Hepatic stellate cell (primary cell): ENCODE measurements at places on chromosomes 4 and X.

DNA sequence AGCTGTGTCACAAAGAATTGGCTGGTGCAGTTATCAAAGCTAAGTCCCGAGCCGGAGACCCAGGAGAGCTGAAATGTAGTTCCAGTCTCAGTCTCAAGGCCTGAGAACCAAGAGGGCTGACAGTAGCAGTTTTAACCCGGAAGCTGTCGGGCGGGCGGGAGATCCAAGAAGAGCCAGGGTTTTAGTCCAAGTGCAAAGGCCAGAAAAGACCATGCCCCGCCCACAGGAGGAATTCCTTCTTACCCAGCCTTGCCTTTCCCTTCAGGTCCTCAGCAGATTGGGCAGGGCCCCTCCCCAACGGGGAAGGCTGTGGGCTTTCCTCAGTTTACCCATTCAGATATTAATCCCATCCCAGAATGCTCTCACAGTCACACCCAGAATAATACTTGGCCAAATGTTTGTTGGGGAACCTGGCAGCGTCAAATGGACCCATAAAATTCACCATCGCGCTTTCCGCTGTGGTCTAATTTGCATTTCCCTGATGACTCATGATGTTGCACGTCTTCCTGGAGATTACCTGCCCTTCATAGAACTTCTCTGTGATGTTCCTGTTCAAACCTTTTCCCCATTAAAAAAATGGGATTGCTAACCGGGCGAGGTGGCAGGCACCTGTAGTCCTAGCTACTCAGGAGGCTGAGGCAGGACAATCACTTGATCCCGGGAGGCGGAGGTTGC is 16.2 kb downstream of the MAEA start:
- DNase-seq = no peak

DNA sequence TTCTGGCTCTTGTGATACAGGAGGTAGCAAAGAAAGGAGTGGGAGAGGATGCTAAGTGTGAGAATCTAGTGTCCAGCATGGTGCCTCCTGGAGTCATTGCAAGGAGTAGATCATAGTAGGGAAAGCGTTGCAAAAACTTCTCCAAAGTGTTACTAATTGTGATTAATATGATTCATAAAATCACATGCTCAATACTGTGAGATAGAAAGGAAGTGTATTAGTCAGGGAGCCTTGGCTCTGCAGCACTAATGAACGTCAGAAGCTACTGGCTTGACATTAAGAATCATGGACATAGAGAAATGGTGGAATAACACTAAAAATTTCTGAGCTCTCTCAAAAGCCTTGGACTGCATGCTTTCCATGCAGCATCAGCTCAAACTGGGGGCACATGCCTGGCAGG is 299.1 kb downstream of the EVC2 start:
- DNase-seq = no peak

GRCh38 chr4:182492423-182492822 is 249.2 kb downstream of the TENM3 start:
- DNase-seq = peak; percentile 1

DNA sequence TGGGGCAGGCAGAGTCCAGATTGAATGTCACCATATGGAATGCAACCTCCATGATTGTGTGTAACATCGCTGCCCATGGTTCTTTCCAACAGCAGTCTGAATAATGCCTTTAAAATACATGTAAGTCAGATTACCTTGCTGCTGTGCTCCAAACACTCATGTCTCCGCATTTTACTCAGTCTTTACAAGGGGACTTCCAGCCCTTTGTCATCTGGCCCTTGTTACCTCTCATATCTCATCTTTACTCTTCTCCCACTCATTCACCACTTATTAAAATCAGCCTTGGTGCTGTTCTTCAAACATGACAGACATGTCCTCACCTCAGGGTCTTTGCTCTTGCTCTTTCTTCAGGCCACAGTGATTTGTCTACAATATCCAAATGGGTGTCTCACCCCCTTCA is 200.4 kb upstream of the GYPA start:
- DNase-seq = no peak

DNA sequence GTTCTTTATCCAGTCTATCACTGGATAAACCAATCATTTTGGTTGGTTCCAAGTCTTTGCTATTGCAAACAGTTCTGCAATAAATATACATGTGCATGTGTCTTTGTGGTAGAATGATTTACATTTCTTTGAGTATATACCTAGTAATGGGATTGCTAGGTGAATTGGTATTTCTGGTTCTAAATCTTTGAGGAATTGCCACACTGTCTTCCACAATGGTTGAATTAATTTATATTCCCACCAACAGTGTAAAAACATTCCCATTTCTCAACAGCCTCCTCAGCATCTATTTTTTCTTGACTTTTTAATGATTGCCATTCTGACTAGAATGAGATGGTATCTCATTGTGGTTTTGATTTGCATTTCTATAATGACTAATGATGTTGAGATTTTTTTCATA is 791.7 kb upstream of the AGA start:
- DNase-seq = no peak

- no peak for DNase-seq
These were observed 4.3 kb upstream of the ZCCHC4 start for GRCh38 chr4:25308306-25308705.

DNA sequence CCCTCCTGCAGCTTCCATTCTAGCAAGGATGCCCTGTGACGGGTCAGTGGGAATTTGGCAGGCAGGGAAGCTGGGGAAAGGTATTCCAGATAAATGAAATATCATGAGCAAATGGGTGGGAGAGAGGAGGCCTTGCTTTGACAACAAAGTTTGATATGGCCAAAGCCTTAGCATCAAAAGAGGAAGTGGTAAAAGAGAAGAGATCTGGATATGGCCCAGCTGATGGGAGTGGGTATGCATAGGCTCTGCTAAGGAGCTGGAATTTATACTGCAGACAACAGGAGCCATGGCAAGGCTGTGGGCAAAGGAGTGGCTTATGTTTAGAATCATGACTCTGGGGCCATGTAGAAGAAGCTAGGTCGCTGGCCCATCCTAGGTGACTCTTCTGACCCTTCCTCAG is 89.2 kb downstream of the PJA1 start:
- no peak for DNase-seq

DNA sequence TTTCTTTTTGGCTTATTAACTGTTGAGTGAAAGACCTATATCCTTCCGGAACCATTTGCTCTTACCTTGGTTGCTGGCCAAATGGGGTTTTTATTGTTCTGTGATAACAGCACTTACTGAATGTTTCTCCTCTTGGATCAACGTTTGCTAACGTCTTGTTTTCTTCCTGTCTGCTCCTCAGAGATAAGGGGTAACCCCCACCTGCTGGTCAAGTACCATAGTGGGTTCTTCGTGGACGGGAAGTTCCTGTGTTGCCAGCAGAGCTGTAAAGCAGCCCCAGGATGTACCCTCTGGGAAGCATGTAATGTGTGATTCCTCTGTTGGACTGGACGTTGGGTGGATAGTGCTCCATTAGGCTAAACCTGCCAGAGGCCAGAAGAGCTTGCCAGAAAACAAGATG is 15.3 kb downstream of the BMX start:
- DNase-seq = no peak

DNA sequence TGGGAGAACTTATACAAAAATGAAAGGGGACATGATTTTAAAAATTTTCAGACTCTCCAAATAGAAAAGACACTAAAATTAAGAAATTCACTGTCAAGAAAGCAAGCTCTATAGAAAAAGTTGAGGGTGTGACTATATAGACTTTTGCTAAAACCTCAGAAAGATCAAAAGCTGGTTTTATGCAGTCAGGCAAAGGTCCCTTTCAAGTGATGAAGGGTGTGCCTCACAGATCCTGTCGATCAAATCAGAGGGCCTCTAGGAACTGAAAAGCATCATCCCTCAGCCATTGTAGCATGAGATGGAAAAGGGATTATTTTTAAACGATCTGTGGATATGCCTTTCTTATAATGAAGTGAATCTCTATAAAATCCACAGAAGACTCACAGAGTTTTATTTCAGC is 116.5 kb downstream of the FAM13A start:
- DNase-seq = no peak

DNA sequence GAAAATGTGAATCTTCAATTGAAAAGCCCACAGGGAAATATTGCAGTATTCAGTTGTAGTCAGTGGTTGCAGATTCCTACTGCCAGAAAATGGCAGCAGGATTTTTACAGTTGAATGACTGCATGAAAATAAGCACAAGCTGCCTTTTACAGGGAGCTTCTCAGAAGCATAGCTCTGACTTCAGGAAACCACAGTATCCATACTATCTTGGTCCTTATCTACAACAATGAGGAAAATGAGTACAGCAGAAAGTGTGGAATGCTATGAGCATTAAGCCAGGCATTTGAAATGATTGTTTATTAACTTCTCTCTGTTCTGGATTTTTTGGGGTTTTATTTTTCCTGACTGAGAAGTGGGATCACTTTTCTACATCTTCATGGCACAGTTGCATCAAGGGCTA is 34.6 kb upstream of the PRRG1 start:
- DNase-seq = peak; percentile 6

- DNase-seq = no peak
These were observed 578.7 kb downstream of the BCOR start for GRCh38 chrX:39519030-39519488.

GRCh38 chr4:5500165-5500564 is 208.2 kb downstream of the EVC2 start:
- DNase-seq = peak; percentile 32

GRCh38 chr4:126592088-126592487 is 1040.7 kb upstream of the INTU start:
- DNase-seq = no peak

GRCh38 chr4:139754938-139755337 is 89.3 kb downstream of the MGST2 start:
- DNase-seq = no peak

- no peak for DNase-seq
These were observed 52.0 kb downstream of the CDS1 start for GRCh38 chr4:84634961-84635360.

- DNase-seq = no peak
These were observed 149.8 kb downstream of the SPCS3 start for GRCh38 chr4:176469546-176469945.

- no peak for DNase-seq
These were observed 526.5 kb downstream of the TRIML1 start for GRCh38 chr4:188665491-188666457.

- DNase-seq = no peak
These were observed 182.5 kb upstream of the ARX start for GRCh38 chrX:25198253-25198652.

DNA sequence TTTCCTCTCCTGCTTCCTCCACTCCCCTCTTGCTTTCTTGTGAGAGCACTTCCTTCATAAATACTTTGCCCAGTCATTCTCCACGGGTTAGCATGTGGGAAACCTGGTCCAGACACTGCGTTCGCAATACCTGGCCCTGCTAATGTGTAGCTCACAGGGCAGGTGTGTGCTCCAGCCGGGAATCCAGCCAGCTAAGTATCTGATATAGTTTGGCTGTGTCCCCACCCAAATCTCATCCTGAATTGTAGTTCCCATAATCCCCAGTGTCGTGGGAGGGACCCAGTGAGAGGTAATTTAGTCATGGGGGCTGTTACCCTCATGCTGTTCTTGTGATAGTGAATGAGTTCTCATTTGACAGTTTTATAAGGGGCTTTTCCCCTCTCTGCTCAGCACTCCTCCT is 32.2 kb upstream of the STX18 start:
- no peak for DNase-seq

- DNase-seq = no peak
These were observed at the start of gene LIMCH1 for GRCh38 chr4:41538017-41538733. Gene LIMCH1, plus strand, starts transcription at chr4:41538157. Its CDS starts 67,839 bp downstream, at chr4:41605996.

DNA sequence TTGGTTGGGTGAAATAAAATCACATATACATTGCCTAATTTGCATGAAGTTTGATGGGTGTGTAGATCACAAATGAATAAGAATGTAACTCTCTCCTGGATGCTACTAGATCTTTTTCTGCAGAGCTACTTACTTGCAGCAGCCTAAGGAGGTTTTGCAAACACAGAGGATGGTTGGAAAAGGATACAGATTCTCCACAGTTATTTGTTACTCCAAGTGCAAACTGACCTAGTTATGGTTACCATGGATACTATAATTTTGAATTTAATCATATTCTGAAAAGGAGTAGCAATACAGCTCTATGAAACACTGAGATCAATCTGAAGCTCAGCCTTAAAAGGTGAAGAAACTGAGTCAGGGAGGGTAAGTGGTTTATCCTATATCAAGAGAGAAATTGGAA is 9.1 kb upstream of the ARHGEF38 start:
- DNase-seq = no peak

- no peak for DNase-seq
These were observed 66.1 kb upstream of the H2AZ1 start for GRCh38 chr4:100016191-100016590.

DNA sequence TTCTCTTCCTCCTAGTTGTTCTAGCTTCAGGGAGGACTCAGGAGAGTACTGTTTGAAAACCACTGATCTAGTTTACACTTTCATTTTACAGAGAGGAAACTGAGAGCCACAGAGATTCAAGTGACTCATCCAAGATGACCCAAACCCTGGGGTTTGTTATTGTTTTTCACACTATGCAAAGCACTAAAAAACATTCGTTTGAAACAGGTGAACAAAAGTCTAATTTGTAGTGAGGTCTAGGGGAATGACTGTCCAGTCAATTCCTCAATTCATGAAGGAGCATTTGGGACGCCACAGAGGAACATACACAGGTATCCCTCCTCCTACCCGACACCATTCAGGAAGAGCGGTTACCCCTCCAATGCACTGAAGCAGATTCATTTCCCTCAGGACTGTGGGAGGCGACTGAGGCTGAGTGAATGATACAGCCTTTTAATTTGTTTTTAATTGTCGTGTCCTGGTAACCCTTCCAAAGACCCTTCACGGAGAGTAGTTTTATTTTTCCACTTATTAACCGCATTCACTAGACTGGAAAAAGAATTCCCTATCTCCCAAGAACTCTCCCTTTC is 30.3 kb downstream of the TLR10 start:
- peak; percentile 23 for DNase-seq

- no peak for DNase-seq
These were observed 109.6 kb downstream of the KIT start for GRCh38 chr4:54767376-54767775.

GRCh38 chrX:46551494-46552128 is 6.4 kb upstream of the ZNF674 start:
- DNase-seq = no peak

- DNase-seq = no peak
These were observed 25.2 kb downstream of the LETM1 start for GRCh38 chr4:1830642-1831228.

GRCh38 chrX:68696267-68696990 is 49.0 kb downstream of the STARD8 start:
- no peak for DNase-seq

GRCh38 chr4:151302432-151302831 is 23.0 kb downstream of the SH3D19 start:
- DNase-seq = no peak

- DNase-seq = no peak
These were observed 9.1 kb downstream of the CHRDL1 start for GRCh38 chrX:110786486-110786885.

GRCh38 chr4:71167083-71167482 is 171.7 kb upstream of the SLC4A4 start:
- DNase-seq = no peak

- no peak for DNase-seq
These were observed 76.4 kb downstream of the SNX25 start for GRCh38 chr4:185285632-185286393.

GRCh38 chr4:182085051-182085480 is 158.1 kb upstream of the TENM3 start:
- no peak for DNase-seq

- DNase-seq = no peak
These were observed 60.7 kb upstream of the FAM9A start for GRCh38 chrX:8861908-8862307.

GRCh38 chr4:93896516-93896915 is 68.0 kb downstream of the ATOH1 start:
- DNase-seq = no peak
